ENCODE measurements at places on chromosomes 6 and 20.
A peak's percentile ranks its signal among the peaks of the same experiment; 100 is the strongest.

GRCh38 chr6:32974541-32975308, 6.3 kb downstream of the BRD2 start:
- no peak for DNase-seq

DNA sequence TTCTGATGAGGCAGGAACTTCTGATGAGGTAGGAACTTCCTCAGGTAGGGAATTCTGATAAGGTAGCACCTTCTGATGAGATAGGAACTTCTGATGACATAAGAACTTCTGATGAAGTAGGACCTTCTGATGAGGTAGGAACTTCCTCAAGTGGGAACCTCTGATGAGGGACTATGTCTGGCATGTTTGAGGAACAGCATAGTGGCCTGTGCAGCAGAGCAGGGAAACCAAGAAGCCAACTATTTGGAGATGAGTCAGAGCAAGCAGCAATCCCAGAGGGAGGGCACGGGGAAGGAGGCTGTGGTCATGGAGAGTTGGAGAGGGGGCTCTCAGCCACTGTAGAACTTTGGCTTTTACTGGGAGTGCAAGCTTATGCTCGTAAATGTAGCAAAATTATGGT, 132.4 kb downstream of the CFAP61 start:
- DNase-seq: no peak

DNA sequence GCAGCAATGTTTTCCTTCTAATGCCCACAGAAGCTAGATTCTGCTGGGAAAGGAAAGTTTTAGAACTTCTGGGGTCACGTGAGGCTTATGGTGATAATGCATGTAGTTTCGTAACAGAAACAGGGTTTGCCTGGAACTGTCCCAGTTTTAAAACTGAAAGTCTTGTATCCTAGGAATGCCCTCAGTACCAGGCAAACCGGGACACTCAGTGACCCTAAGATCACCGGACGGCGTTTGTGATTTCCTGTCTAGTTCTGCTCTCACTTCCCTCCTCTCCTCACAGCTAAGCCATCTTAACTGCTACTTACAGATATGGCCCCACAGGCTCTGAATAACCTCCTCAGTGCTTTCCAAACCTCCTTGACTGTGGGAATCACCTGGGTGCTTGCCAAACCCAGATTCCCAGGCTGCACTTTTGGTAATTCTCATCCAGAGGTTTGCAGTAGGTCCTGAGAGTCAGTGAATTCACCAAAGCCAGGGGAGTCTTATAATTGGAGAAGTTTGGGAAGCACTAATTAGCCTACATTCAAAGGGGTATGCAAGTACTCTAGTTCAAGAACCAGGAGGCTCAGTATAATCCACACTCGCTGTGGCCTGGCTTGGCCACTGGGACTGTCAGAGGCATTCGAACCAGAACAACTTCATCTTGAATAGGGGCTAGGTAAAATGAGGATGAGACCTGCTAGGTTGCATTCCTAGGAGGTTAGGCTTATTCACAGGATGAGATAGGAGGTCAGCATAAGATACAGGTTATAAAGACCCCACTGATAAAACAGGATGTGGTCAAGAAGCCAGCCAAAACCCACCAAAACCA, 231.6 kb upstream of the MYLIP start:
- DNase-seq: no peak

GRCh38 chr6:167311286-167311685, 13.6 kb upstream of the TTLL2 start:
- DNase-seq: no peak

DNA sequence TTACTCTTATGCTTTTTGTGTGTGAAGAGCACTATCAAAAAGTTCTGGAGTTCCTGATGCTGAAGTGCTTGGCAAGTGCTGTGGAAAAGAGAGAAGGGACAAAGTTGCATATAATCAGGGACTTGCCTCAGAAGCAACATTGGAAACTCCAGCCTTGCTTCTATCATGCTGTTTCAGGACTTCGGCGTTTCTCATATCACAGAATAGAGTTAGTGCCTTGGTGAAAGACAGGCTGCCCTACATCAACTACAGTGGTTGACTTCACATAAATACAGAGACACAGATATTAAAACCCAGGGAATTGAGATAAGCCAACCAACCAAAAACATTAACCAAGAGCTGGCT, 36.2 kb upstream of the CDKAL1 start:
- no peak for DNase-seq

DNA sequence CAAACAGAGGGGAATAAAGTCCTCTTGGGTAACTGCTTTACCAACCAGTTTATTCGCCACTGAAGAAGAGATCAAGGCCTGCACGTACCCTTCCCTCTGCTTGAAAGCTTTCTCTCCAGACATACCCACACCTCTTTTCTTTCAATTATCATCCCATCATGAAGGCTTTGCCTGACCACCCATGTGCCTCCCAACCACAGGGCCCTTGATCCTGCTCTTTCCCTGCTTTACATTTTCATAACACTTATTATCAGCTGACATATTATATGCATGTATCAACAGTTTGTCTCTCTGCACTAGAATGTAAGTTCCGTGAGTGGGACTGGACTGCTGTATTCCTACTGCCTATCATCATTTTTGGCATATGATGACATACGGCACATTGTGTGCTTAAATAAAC, 20.9 kb upstream of the RPN2 start:
- DNase-seq: no peak

DNA sequence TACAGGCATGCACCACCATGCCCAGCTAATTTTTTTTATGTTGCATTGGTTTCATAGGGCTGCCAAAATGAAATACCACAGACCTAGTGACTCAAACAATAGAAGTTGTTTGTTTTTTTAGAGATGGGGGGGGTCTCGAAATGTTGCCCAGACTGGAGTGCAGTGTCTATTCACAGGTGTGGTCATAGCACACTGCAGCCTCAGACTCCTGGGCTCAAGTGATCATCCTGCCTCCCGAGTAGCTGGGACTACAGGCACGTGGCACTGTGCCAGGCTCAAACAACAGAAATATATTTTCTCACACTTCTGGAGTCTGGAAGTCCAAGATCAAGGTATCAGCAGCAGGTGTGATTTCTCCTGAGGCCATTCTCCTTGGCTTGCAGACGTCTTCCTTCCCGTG, 6.6 kb upstream of the SLC16A10 start:
- DNase-seq: no peak

- peak; percentile 17 for DNase-seq
Observed at GRCh38 chr6:10655508-10656055, 38.8 kb downstream of the C6orf52 start.

DNA sequence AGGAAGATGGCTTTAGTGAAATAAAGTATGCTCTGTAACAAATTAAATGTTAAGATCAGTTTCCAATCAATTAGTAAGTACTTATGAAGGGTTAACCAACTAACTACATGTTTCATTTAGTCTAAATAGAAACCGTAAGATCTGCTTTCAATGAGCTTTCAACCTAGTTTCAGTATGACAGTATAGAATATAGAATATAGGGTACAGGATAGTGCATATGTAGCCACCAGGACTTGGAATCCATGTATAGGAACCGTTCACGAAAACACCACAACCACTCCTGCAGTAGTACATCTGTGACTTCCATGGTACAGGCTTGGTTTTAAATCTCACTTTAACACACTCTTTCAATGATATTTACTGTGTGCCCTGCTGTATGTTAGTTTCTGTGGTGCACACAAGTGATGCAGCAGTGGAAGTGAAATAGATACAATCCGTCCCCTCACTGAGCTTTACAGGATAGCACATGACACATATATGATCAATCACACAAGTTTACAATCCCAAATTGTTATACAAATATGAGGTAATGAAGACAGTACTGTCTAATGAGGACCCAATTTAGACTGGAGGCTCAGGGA, 479.7 kb upstream of the MARCKS start:
- no peak for DNase-seq

DNA sequence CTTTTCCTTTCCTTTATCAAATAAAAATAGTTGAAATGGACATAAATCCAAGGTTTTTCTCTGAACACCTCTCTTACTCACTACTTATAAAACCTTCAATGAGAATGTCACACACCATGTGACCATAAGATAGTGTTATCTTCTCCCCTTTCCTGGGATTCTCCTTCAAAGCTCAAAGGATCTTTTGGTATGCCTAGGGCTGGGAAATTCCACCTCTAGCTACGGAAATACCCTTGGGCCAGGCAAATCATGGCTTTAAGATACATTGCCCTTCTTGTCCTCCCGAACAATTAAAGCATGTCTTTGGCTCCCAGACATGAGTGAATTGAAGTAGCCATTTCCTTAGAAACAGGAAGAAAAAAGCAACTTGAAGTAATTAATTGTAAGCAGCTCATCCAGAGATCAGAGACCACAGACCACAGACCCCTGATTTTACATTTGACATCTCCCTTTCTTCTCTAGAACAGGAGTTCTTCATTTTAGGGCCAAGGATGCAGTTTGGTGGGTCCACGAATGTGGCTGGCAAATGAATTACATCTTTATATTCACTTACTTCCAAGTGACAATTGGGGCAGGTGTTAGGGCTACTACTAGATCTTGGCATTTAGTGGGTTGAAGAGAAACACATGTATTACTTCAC, 4.1 kb downstream of the PLCB4 start:
- no peak for DNase-seq

- no peak for DNase-seq
Observed at GRCh38 chr6:163731215-163732013, 316.9 kb downstream of the QKI start.

DNA sequence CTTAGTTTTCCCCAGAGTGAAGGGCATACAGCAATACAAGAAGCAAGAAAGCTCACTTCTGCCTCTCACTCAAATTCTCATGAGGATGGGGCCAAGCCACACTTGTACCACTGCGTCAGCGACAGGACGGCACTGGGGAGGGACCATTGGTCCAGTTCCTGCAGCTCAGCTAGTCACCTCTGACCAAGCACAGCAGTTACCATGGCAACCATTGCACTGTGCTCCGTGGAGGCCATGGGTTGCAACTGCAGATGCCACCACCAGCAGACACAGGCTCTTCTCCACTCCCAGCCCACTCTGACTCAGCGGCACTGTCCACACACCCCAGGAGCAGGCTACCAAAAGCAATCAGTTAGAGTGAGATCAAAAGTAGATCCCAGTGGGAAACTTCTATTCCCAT, 441.1 kb upstream of the ARID1B start:
- DNase-seq: no peak

- no peak for DNase-seq
Observed at GRCh38 chr6:280775-281468, 11.4 kb upstream of the DUSP22 start.

- DNase-seq: peak; percentile 14
Observed at GRCh38 chr20:4160761-4161305, 145.5 kb upstream of the RNF24 start.

- DNase-seq: no peak
Observed at GRCh38 chr6:76435174-76435573, 362.7 kb upstream of the IMPG1 start.

DNA sequence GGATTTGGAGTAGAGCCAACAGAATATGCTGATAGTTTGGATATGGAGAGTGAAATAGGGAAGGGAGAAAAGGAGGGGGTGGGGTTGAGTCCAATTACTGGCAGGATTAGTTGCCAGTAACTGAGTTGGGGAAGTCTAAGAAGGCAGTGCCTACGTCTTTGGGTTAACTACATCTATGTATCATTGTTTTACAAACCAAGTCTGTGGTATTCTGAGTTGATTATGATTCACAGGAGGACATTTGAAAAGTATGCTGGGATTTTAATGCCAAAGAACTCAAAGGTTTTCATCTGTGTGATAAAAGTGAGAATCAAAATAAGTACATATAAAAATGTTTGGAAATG, 14.7 kb downstream of the DSE start:
- peak; percentile 25 for DNase-seq

DNA sequence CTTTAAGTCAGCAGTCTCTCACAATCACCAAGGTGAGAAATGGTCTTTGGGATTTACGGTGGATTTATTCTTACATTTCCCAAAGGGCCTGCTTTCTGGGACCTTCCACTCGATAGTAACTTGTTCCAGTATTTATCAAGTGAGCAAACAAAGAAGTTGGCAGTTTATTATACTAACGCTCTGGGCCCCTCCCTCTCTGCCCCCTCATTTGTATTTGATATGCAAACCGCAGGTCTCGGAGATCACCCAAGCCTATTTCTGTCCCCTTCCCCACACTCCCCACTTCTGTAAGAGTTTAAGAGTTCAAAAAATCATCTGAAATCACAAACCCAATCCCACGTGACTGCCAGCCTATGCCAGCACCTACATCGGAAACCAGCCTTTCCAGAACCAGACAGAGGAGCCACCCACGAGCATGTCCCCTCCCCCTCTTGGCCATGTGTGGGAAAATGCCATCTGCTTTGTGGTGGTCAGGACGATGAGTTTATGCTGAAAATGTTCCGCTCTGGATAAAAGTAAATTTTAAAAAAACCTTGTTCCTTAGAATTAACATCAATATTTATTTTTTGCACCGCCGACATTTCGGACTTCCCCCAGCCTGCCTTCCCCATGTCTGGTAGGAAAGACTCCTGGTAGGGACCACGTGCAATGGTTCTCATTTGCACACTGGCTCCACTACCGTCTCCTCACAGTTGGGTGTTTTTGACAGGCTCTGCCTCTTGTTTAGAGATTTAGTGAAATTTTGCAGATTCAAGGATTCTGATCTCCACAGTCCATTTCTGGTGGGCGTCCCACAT, 281.0 kb downstream of the TFAP2C start:
- no peak for DNase-seq

- no peak for DNase-seq
Observed at GRCh38 chr6:125432963-125433362, 131.2 kb upstream of the HDDC2 start.

- no peak for DNase-seq
Observed at GRCh38 chr20:54107600-54108325, 37.4 kb upstream of the BCAS1 start.

- DNase-seq: no peak
Observed at GRCh38 chr6:154370545-154370944, 13.9 kb upstream of the IPCEF1 start.

- no peak for DNase-seq
Observed at GRCh38 chr20:62682912-62683517, 25.6 kb upstream of the NTSR1 start.

DNA sequence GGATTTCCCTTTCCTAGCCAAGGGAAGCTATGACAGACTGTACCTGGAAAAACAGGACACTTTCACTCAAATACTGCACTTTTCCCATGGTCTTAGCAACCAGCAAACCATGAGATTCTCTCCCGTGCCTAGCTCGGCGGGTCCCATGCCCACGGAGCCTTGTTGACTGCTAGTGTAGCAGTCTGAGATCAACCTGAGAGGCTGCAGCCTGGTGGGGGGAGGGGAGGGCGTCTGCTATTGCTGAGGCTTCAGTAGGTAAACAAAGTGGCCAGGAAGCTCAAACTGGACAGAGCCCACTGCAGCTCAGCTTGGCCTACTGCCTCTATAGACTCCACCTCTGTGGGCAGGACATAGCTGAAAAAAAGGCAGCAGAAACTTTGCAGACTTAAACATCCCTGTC, 61.8 kb downstream of the EPM2A start:
- DNase-seq: no peak

DNA sequence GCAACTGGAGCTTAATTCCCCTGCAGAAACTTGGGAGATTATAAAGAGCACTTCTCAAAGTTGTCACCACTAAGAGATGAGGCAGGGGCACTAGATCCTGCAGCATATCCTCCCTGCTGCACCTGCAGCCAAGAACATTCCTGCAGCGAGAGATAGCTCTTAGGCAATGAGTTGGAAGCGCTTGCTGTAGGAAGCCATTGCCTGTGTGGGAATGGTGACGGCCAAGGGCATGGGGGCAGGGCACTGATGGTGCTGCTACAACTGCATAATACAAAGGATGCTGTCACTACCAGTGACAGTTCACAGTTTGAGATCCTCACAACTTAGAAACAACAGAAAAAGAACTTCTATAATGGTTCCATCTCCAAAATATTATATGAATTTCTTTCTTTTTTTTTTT, 89.9 kb downstream of the CDS2 start:
- no peak for DNase-seq

- peak; percentile 46 for DNase-seq
Observed at GRCh38 chr6:90383196-90383822, 86.7 kb upstream of the BACH2 start.
